ENCODE measurements at places on chromosomes 13 and 19. TPM values are rescaled to one million over a fixed set of nuclear protein-coding genes. Genes with fewer than 3 reads are reported as not detected.

DNA sequence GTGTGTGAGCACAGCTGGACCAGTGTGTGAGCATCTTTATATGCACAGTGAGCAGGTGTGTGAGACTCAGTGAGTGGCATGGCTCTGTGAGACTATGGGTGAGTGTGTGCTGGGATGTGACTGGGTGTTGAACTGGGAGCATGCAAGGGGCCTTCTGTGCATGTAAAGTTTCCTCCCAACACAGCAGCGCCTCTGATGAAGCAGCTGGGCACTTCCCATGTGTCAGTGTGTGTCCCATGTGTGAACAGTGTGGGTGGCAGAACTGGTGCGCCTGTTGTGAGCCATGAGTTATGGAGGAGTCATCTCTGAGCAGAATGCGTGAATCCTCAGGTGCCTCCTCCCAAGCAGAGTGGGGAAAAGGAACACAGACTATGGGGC lies 24.1 kb downstream of the LGALS16 start:
- DNase-seq = no peak

GRCh38 chr19:2507109-2507508 lies 31.2 kb downstream of the GADD45B start:
- peak; percentile 46 for DNase-seq

DNA sequence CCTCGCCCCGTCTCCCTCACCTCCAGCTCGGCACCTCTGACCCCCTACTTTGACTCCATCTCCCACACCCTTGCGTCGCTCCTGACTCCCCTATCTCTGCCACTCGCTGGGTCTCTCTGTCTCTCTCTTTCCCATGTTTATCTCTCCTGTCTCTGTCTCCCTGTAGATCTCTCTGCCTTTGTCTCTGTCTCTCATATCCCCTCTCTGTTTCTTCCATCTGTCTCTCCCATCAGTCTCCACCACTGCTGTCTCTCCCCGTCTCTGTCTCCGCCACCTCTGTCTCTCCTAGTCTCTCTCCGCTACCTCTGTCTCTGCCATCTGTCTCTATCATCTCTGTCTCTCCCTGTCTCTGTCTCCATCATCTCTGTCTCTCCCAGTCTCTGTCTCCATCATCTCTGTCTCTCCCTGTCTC lies 12.4 kb upstream of the BBC3 start:
- DNase-seq = no peak

GRCh38 chr19:33406521-33407139 lies 33.1 kb downstream of the CEBPG start:
- peak; percentile 63 for DNase-seq

DNA sequence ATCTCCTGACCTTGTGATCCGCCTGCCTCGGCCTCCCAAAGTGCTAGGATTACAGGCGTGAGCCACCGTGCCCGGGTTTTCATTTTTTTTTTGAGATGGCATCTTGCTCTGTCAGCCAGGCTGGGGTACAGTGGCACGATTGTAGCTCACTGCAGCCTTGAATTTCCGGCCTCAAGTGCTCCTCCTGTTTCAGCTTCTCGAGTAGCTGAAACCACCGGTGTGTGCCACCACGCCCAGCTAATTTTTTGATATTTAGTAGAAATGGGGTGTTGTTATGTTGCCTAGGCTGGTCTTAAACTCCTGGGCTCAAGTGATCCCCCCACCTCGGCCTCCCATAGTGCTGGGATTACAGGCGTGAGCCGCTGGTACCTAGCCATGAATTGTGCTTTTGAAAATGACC lies 5.9 kb downstream of the ADAT3 start:
- no peak for DNase-seq

DNA sequence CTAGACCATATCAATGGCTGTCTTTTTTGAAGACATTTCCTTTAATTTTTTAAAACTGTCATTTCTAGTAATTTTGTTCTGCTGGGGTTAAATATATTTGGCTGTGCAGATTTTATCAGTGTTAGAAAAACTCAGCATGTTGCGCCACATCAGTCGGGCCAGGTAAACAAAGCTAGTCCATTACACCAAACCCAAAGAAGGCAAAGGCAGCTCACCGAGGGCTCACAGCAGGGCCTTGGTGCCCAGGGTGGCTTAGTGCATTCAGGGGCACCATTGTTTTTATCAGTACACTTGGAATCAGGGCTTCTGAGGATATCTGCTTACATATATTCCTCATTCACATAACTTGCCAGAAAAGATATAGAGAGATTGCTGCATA lies 22.2 kb downstream of the SPATA13 start:
- no peak for DNase-seq

GRCh38 chr13:32255724-32256109 lies 59.4 kb downstream of the ZAR1L start:
- DNase-seq = no peak

PABPC3 gene
- total RNA-seq = 0.13 TPM

ARMC6 gene
- total RNA-seq = 33.5 TPM

- DNase-seq = no peak
These were observed 116.1 kb downstream of the LRCH1 start for GRCh38 chr13:46668931-46669525.

GRCh38 chr19:29299416-29300380 lies 86.7 kb upstream of the UQCRFS1 start:
- DNase-seq = no peak

DNA sequence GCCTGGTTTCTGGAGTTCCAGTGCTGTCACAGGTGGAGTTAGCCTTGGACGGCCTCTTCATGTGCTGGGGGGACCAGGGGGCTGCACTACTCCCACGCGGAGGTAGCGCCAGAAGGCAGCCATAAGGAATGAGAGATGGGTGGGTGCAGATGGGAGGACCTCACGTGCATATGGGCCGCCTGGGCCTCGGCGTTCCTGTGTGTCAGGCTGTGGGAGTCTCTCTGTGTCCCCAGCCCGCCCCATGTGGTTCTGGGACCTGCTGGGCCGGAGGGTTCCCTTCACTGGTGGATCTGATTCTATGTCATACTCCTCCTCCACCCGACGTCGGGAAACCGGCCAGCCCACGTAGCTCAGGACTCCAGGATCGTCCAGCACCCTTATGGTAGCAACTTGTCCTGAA lies 149.0 kb upstream of the SOX1 start:
- DNase-seq = no peak

DNA sequence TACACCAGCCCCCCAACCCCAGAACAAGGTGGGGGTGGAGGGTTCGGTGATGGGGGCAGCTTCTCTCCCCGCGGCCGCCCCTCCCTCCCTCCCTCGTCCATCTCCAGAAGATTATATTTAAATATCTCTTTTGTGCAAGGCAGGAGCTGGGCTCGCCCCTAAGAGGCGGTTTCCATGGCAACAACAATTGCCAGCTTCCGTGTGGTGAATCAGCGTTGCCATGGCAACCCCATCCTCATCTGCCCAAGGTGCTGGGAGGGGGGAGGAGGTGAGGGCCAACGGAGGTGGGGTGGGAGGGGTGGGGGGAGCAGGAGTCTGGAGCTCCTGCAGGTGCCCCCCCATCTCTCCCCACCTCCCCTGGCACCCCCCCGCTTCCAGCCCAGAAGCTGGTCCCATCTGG lies 46.4 kb downstream of the CELF5 start:
- peak; percentile 45 for DNase-seq

TSSK6 gene
- 1.7 TPM for total RNA-seq

GRCh38 chr19:41895745-41896580 lies 13.0 kb downstream of the ARHGEF1 start:
- no peak for DNase-seq

- DNase-seq = peak; percentile 98
These were observed 43.6 kb downstream of the SLAIN1 start for GRCh38 chr13:77740931-77741596.

JAK3 gene
- total RNA-seq = 0.48 TPM

DNA sequence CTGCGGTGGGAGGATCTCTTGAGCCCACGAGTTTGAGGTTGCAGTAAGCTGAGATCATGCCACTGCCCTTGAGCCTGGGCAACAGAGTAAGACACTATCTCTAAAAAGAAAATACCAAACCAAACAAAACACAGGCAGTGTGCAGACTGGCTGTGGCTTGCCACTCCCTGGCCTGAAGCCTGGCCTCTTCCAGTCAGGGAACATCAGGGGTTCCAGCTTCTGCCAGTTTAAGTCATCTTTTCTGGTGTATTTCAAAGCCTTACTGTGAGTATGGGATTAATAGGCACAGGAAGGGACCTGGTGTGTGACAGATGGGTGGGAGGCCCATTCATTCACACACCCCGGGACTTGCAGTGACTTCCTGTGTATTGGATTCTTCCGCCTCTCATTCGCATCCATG lies 27.0 kb upstream of the F2RL3 start:
- no peak for DNase-seq

DNA sequence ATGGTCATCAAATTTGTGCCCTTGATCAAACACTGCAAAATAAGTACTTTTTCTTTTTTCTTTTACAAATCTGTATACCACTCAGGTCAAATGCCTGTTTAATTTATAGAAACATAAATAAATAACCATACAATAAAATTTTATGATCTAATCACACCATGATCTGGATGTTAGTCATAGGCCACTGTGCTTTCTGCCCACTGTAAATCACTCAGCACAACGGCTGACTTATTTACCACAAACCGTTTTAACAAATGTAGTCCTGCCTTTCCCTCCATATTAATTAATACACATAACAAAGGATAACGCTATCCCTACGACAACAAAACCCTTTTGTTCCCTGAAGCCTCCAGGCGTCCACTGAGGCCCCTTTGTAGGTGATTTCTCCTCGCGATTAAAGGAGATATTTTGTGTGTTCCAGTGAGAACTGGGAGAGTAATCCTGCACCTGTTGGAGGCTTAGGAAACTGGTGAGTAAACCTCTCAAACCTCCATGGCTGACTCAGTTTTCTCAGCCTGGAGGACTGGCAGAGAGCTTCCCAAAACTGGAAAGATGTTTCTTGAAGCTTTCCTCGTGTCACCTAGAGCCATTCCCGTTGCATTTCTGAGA lies 477.1 kb upstream of the SGCG start:
- peak; percentile 1 for DNase-seq

GRCh38 chr13:110616103-110617101 lies 1.1 kb downstream of the NAXD start:
- peak; percentile 32 for DNase-seq

- DNase-seq = peak; percentile 97
These were observed at the start of gene MYH14 for GRCh38 chr19:50203281-50204080. MYH14 (plus strand) TSS chr19:50203622; CDS start chr19:50210366, 6,744 bp downstream.

CEACAM3 gene
- not detected for total RNA-seq

DNA sequence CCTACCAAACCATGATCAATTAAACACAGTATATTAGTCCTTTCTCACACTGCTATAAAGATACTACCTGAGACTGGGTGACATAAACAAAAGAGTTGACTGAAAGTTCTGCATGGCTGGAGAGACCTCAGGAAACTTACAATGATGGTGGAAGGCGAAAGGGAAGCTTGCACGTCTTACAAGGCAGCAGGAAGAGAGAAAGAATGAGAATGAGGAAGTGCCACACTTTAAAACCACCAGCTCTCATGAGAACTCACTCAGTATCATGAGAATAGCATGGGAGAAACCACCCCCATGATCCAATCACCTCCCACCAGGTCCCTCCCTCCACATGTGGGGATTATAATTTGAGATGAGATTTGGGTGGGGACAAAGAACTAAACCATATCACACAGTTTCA lies 324.9 kb upstream of the ZNF507 start:
- no peak for DNase-seq

RXFP2 gene
- total RNA-seq = not detected

DNA sequence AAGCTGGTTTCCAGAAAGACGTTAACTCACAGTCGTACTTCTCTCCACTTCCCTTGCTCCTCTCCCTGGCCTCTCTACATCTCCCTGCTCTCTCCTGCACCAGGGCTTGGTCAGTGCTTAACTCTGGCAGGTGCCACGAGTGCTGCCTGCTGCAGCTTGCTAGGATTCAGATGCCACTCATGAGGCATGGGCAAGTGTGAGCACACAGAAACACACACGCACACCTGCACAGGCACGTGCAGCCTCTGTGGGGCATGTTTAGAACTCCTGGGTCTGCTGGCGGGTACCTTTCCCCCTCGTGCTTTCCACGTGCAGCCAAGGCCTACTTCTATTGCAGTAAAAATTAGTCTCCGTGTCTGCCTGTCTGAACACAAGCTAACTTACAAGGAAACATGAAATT lies 31.8 kb downstream of the SOX1 start:
- no peak for DNase-seq

DNA sequence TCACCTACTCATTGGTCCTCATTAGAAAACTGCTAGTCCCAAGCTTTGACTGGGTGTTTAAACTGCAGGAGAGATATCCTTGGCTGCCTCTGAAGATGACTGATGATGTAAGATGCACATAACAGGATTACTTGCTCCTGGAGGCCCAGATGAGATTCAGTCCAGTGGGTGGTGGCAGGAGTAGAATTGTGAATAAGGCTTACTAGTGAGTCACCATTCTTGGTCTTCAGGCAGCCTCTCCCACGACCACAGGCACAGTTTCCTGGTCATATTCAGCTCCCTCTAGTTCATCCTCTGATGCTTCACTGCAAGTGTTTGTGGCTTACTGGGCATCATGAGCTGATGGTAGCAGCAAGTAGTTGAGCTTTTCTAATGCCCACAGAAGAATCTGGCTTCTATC lies 12.1 kb downstream of the SERTM1 start:
- no peak for DNase-seq

SULT2B1 gene
- 0.34 TPM for total RNA-seq

GRCh38 chr13:77353995-77354394 lies 27.1 kb upstream of the MYCBP2 start:
- no peak for DNase-seq

CCDC122 gene
- 8.1 TPM for total RNA-seq

DNA sequence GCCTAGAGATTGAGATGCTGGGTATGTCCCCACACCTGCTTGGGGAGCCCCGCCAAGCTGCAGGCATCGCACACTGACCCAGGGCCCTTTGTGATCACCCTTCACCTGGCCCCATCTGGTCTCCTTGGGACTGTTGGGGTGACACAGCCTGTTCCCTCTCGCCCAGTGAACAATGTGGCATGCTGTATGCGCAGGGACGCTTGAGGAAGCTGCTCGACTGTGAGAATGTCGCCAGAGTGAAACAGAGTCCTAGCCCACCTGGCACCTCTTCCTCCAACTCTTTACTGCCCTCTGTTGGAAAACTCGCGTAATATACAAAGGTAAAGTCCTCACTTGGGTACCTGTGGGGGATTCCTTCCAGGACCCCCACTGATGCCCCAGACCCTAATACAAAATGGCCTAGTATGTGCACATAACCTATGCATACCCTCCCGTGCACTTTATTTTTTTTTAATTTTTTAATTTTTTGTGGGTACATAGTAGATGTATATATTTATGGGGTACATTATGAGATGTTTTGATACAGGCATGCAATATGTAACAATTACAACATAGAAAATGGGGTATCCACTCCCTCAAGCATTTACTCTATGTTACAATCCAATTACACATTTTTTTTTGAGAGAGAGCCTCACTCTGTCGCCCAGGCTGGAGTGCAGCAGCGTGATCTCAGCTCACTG lies 9.0 kb downstream of the BLOC1S3 start:
- DNase-seq = peak; percentile 32

TBXA2R gene
- total RNA-seq = 0.27 TPM

EID2B gene
- 4.3 TPM for total RNA-seq
